ENCODE measurements at places on chromosomes 11 and 22. TPM values are rescaled to one million over a fixed set of nuclear protein-coding genes. Genes with fewer than 3 reads are reported as not detected.

DNA sequence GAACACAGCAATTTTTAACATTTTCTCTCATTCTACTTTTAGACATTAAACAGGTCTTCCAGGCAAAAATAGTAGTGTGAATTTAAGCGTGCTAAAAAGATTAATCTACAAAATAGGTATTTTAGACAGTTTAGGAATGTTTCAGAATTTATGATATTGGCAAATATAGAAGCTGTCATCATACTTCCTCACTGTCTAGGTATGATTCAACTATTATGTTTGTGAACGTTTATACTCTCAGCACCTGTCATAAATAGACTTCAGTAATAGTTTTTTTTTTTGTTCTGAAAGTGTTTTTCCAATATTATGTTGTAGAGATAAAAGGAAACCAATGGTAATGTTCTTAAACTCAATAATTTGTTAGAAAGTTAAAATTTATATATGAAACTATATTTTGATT, 103.0 kb downstream of the ARHGAP42 start:
- no peak for DNase-seq

DNA sequence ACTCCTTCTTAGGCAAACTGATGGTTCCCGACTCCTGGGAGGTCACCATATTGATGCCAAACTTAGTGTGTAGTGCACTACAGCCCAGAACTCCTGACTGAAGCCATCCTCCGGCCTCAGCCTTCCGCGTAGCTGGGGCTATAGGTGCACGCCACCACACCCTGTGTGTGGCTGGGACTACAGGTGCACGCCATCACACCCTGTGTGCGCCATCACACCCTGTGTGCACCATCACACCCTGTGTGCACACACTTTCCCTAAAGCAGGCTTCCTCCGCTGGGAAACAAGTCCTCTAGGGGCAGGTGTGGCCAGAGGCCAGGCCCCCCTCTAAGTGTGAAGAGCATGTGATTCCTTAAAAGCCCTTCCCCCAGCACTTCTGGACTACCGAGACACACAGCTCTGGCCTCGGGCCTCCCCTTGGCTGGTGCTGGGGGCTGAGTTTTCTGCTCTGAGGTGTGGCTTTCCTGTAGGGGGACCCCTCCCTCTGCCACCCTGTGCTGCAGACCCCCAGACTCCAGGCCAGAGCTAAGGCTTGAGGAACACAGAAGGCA, 81.7 kb downstream of the BCR start:
- DNase-seq: no peak

TYR gene
- total RNA-seq: not detected

DNA sequence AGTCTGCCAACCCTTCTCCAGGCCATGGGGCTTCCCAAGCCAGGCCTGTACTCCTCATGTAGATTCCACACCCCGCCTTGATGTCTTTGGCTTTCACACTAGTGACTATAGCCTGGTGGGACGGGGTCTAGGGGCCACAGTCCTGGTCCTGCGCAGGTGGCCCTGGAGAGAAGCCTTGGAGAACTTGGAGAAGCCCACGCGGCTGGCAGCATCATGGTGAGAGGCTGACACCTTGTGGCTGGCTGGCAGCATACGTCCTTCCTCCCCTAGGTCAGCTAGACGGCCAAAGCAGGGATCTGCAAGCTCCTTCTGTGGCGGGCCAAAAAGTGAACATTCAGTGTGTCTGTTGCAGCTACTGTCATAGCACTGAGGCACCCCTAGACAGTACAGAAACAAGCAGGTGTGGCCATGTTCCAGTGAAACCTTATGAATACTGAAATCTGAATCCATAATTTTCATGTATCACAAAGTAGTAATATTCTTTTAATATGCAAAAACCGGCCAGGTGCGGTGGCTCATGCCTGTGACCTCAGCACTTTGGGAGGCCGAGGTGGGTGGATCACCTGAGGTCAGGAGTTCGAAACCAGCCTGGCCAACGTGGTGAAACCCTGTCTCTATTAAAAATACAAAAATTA, 42.0 kb downstream of the FAM83F start:
- peak; percentile 68 for DNase-seq
